ENCODE measurements at places on chromosomes 7 and 10.

DNA sequence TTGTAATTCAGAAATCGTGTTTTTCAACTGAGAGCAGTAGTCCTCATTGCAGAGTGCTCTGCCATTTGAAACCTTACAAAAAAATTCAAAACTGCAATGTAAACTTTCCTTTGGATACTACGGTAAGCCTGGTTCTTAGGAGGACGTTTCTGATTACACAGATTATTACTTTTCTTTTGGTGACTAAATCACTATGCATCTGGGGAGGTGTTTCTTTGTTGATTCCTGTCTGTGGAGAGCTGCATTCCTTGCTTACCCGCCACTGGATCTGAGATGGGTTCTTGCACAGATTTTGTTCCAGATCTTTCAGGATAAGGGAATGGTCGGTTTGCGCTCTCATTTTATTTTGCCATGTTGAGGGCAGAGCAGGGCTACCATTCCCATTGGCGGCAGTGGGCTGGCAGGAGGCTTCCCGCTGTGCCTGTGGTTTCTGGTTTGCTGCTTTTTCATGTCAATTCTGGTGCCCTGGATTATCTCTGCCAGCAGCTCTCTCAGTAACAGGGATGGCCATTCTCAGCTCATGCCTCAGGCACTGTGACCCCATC lies 485.1 kb downstream of the GLRX3 start:
- DNase-seq = no peak

DNA sequence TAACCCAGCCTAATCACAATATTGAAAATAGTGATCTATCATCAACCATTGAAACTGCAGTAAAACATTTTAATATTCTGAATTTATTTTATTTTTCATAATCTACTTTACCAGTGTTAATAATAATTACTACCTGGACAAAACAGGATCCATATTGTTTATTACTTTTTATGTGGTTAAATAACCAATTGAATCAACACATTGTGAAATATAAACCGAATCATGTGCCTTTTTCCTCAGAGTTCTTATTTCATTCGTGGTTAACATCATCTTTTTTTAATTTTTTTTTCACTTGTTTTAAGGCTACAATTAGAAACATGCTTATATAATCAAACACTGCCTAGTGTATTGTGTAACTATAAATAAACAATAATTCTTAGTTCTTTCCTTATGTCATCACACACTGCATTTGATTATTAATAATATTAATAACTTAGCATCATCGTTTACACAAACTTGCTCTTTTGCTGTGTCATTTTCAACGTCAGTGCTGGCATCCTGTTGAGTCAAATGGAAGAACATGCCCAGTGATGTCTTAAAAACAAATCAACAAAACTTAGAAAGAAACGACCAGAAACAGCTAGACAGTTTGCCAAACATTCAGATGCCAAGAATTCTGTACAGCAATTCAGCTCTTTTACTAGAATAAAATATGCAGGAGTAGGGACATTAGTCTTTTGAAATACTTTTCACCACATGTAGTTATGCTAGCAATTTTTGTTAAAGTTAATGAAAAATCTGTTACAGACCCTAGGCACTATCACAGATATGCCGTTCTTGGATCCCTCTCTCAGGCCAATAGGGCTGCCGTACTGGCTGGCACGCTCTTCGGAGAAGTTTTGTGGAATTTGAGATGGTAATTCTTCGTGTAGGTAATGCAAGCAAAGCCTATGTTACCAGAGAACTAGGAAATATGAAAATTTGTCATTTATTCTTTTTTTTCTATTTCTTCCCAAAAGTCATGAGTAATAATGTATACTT lies 330.4 kb upstream of the SEMA3A start:
- no peak for DNase-seq

- no peak for DNase-seq
These were observed 171.1 kb downstream of the FAM107B start for GRCh38 chr10:14603534-14604102.

GRCh38 chr7:2245883-2246675 lies 4.1 kb downstream of the NUDT1 start:
- no peak for DNase-seq

GRCh38 chr10:76394707-76395042 lies 963.3 kb downstream of the LRMDA start:
- DNase-seq = no peak

GRCh38 chr10:72106896-72107295 lies 18.5 kb upstream of the SPOCK2 start:
- DNase-seq = no peak

DNA sequence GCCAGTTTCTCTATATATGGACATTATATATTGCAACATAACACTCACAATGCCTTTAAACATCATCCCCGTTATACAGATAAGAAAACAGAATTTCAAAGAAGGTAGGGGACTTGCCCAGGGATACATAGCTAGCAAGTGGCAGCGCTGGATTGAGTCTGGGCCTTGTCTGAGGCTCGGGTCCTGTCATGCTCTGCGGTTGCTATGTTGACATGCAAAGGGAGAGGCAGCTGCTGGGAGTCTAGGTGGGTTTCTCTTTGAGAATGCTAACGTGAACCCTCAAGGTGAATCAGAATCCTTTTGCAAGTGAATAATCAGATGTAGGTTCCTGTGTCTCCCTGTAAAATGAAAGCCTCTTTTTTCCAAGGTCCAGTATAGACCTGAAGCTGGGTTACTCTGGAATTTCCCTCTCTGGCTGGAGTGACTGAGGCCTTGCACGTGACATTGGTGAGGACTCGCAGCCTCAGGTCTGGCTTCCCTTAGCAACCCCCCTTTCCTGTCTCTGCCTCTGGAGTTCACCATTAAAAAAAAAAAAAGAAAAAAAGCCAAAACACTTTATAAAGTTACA lies 38.9 kb downstream of the TCF7L2 start:
- DNase-seq = no peak

DNA sequence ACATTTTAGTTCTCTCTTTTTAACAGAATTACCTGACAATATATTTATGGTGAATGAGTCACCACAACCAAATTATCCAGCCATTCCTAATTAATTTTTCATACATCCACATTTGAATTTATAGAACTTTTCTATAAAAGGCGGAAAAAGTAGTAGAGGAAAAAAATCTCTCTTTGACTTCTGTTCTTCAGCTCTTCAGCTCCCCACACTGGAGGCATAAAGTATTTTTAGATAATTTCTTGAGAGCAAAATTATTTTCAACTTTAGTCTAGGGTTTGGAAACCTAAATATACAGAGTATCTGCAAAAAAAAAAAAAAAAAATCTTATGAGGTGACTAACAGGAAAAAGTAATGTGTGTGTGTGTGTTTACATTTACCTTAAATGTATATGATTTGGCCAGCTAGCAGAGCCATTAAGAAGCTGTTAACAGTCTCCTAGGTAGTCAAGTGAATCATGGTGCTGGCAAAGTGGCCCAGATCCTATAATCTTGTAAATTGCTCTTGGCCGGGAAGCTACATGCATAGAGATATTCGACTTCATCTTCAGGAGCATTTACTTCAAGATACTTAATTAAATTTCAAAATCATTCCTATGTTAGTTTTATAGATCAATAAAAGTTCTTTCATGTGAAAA lies 383.1 kb upstream of the STEAP1 start:
- no peak for DNase-seq

DNA sequence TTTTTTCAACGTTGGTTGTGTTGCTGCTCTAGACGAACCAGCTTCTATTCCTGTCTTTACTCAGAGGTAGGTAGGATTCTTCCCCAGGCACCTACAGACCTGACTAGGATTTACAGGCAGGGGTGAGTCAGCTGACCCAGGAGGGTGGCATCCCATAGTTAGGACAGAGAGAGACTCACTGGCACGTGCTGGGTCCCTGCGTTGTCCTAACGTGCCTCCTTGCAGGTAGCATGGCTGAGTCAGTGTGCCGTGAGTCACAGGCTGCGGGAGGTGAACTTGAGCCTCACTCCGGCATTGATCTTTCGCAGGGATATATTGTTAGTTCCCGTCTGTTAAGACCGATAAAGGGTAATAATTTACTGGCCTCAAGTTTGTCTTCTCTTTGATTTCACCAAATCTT lies 96.5 kb downstream of the PFKFB3 start:
- no peak for DNase-seq

- DNase-seq = no peak
These were observed 38.2 kb upstream of the CCDC3 start for GRCh38 chr10:13039761-13040160.

DNA sequence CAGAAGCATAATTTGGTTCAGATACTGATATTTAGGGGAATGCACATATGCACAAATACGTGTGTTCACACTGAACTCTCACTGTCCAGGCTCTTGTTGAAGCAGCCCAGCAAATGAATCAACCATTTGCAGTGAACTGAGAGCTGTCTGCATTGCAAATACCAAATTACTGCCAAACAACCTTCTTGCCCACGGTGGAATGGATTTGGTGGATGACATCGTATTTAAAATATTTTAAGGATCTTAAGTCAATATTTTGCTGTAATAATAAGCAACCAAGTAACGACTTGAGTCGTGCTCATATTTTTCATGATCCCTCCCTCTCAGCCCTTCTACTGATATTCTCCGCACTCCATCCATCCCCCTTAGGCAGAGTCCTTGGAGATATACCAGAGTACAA lies 107.9 kb upstream of the FEZF1 start:
- DNase-seq = no peak

DNA sequence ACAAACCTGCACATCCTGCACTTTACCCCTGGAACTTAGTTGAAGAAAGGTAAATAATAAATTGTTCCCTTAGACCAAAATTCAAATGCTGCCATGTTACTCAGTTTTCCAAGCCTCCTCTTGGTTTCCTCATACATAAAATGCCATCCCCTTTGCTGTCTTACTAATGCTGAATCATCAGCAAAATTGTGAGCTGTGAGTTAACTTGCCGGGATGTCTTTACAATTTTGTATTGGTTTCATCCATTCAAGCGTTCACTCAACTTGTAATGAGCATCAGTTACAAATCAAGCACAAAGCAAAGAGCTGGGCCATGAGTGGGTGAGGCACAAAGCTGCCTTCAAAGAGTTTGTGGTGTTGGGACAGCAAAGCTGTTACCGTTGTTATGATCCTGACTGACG lies 395.8 kb upstream of the ZMIZ1 start:
- DNase-seq = no peak

DNA sequence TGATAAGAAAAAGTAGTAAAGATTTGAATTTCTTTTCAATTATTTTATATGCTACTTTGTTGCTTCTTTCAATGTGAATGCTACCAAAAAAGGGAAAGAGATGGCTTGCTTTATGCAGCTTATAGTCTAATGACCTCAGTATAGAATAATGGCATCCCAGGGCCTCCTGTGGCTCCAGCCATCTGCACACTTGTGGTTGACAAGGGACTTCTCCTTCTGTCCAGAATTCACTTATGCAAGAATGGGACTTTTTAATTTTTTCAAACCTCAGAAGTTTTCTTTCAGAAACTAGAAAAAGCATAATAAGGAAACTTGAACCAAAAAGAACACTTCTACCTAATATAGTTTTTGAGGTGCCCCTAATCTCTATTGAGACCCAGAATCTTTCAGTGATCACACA lies 310.9 kb downstream of the CTNNA3 start:
- DNase-seq = no peak

DNA sequence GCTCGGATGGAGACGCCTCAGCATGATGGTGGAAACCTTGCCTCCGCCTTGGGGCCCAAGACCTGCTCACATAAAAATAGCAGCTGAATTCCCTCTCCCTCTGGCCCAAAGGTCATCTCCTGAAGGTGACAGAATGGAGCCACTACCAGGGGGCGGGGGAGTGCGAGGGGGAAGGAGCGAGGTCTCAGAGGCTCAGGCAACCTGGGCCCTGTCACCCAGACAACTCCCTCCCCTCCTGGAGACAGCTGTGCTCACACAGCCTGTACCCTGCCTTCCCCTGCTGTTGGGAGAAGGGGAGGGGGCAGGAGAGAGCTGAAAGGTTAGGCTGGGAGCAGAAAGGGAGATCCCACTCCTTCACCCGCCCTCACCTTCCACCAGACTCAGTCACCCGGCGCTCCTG lies 173.0 kb upstream of the RHEB start:
- DNase-seq = no peak

DNA sequence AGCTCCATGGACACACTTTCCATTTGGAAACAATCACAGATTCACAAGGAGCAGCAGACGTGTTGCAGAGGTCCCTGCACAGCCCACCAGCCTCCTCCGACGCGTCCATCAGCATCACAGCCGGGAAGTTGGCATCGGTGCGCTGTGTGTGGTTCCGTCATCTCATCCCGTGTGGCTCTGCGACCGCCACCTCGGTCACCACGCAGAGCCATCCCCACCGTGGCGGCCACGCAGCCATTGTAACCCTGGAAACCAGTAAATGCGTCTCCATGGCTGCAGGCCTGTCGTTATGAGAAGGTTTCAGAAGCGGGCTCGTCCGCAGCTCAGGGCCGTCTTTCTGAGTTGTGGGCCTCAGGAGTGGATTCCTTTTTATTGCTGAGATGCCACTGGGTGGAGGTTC lies 36.0 kb downstream of the FOXK1 start:
- DNase-seq = no peak

Measured in GM19239 (cell line).